ENCODE measurements at places on chromosomes 6 and 20.

DNA sequence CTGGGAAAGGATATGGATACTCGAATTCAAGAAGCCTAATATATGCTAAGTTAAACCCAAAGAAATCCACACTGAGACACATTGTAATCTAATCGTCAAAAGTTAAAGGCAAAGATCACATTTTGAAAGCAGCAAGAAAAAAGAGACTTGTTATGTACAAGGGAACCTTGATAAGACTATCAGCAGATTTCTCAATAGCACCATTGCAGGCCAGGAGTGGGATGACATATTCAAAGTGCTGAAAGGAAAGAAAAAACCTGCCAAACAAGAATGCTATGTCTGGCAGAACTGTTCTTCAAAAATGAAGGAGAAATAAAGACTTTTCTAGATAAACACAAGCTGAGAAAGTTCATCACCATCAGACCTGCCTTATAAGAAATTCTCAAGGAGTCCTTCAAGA is 75.2 kb downstream of the COL21A1 start:
- DNase-seq: no peak

- DNase-seq: peak; percentile 81
These were observed 200.5 kb downstream of the PLCB4 start for GRCh38 chr20:9269280-9269971.

GRCh38 chr6:168415993-168416530 is 24.9 kb upstream of the SMOC2 start:
- DNase-seq: no peak

- no peak for DNase-seq
These were observed 62.7 kb downstream of the DZANK1 start for GRCh38 chr20:18404172-18404571.

DNA sequence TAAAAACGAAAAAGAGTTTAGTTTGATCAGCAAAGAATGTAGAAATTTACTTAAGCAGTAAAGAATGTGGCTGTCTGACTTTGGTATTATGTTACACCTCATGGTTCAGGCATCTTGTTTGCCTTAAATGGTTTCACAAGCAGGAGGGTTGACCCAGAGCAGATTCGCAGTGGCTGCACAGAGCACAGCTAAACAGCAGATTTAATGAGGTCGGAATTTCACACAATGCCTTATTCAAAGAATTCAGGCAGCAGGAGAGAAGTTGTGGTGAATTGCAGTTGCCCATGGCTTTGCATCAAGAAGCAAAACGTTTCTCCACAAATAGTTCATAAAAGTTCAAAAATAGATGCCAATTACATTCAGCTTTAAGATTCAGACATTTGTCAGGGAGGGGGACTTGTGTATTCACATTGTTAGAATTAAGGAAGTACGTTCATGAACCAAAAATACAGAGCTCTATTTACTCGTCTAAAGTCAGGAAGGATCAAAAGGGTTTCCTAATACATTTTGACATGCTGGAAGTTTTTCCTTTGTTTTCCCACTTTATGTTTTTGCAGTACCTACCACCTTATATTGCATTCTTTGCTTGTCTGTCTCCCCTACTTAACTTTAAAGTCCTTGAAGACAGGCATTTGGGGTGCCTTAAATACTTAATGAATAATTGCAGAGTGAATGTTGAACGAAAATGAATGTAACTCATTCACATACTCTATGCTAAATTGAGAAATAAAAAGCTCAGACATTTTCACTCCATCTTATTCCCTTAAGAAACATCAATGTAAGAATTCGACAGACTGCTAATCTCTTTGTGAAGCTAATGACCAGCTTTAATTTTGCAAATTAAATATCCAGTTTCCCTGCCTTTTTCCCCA is 1163.6 kb upstream of the CITED2 start:
- DNase-seq: peak; percentile 100

GRCh38 chr20:53950031-53950430 is 120.4 kb downstream of the BCAS1 start:
- peak; percentile 62 for DNase-seq

- no peak for DNase-seq
These were observed 537.5 kb downstream of the BTBD3 start for GRCh38 chr20:12455148-12455547.

DNA sequence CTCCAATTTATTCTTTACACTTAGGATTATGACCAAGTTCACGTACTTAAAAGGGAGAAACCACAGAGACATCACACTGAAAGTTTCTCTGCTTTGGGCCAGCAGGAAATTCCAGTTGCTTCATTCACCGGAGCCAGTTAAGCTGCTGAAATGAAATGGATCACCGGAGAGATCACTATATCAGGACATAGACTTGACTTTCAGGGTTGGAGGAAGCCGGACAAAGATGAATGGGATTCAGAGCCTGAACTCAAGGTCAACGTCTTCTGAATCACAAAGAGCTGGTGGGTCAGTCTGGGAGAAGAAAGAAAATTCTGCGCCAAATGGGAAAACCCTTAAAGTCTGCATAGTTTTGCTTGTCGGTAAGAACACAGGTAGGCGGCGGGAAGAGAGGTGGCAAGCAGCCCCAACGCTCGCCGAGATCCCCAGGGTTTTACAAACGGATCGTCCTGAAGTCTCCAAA is 81.9 kb upstream of the CCDC28A start:
- DNase-seq: peak; percentile 96

DNA sequence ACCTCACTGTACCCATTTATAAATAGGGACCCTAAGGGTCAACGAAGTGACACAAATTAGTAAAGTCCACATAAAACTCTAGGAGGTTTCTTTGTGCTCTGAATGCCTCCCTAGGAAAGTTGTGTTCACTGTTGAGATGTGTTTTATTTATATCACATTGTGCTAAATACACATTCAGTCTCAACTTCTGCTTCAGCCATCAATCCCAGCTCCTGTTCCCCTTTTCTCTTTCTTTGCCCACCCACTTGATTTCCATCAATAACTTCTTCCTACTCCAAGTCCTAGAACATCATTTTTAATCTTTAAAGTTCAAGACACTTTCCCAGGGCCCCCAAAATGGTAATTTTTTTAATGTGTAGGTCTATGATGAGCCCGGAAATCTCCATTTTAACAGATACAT is 208.3 kb upstream of the RAB32 start:
- no peak for DNase-seq

DNA sequence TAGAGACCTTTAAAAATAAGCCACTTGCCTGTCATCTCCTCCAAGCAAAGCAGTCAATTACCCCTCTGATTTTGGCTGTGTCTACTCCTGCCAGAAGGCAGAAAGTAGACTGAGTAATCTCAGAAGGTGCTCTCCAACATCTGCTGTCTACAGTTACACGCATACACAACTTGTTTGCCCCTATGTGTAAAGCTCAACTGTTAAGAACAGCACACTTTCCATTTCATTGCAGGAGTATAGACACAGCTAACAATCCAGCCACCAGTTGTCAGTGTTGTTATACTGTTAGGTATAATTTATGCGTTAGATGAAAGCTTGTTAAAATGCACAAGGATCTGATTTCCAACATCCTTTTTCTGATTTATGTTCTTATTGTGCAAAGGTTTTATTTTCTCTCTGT is 88.2 kb downstream of the SAMD3 start:
- no peak for DNase-seq

DNA sequence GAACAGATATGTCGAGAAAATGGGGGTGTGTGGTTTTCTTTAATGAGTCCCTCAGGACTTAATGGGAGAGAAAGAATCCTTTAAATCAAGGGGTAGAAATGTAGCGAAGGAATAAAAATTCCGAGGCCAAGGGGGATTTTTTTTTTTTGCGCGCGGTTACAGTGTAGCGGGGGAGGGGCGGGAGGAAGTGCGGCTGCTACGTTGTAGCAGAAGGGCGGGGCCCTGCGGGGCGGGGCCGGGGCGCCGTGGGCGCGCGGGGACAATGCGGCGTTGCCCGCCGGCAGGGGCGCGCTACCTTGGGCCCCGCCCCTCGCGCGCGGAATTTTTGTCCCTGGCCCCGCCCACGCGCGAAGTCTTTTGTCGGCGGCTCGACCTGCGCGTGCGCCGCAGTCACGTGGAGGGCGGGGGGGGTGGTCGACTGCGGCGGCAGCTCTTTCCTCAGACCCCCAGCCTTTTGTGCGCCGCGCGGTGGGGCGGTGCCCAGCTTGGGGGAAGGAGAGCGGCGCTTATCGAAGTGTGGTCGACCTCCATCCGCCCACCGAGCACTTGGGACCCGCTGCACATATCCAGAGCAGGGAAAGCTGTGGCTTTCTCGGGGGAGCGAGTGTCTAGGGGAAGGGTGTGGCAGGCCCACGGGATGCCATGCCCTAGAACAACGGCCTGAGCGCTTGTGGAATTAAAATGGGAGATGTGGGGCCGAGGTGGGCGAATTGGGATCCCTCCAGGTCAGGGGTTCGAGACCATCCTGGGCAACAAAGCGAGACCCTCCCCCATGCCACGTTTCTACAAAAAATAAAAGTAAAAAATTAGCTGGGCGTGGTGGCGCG is 1.3 kb downstream of the TUBB start:
- peak; percentile 89 for DNase-seq

- no peak for DNase-seq
These were observed 48.0 kb downstream of the VAPB start for GRCh38 chr20:58436868-58437645.

GRCh38 chr6:4644996-4645395 is 131.2 kb upstream of the CDYL start:
- DNase-seq: no peak

DNA sequence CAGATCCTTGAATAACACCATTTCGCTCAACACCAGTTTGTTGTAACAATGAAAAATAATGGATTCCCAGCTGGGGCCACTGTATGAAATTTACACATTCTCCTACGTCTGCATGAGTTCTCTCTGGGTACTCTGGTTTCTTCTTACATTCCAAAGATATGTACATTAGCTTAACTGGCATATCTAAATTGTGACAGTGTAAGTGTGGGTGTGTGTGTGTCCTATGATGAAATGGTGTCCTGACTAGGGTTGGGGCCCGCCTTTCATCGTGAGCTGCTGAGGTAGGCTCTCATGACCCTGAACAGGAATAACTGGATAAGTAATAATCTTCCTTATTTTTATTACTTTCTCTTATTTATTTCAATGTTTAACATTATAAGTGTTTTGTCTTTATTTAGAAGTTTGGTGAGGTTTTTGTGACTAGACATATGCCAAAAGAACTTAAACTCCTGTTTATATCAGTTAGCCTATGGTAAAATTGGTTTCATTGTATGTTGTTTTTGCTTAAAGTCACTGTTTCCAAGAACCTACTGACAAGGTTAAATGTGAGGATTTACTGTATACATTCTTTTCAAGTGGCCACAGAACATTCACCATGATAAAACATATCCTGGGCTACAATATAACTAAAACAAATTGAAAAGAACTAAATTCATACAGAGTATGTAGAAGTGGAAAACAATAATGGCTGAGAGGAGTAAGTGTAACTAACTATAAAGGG is 42.4 kb downstream of the RBL1 start:
- DNase-seq: peak; percentile 77

DNA sequence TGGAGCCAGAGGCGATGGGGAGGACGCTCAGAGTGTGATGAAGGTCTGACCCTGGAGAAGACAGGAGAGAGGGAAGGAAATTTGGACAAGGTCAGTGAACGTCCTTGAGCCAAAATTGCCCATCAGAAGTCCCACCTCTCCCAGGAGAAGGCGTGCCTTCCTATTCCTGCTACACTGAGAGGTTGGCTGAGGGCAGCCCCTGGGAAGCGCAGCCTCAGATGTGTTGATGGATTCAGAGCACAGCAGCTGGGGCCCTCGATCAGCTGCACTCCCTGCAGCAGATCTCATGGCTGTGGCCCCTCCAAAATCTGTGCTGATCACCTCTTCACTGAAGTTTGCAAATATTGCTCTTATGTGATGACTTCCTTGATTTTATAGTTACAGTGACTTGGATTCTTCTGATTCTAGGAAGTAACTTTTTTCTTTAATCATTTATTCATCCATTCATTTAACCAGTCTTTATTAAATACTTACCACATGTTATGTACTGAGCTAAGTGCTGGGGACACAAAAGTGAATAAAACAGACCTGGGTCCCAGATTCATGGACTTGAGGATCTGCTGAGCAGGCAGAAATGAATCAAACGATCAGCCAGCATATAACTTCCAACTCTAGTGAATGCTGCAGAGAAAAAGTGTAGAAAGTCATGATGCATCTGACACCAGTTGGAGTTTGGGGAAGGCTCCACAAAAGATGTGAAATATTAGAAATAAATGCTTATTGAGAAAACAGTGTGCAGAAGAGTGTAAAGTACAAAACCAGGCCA is 69.6 kb upstream of the ARMC2 start:
- no peak for DNase-seq

GRCh38 chr20:396619-397431 is 11.3 kb upstream of the RBCK1 start:
- DNase-seq: no peak

Measured in iris pigment epithelial cell (primary cell).